ENCODE measurements at places on chromosomes 12 and 14.

- no peak for DNase-seq
Observed at GRCh38 chr14:80212023-80212397, 706 bp upstream of the DIO2 start.

- DNase-seq, result no peak
Observed at GRCh38 chr12:41473441-41473840, 285.3 kb downstream of the PDZRN4 start.

DNA sequence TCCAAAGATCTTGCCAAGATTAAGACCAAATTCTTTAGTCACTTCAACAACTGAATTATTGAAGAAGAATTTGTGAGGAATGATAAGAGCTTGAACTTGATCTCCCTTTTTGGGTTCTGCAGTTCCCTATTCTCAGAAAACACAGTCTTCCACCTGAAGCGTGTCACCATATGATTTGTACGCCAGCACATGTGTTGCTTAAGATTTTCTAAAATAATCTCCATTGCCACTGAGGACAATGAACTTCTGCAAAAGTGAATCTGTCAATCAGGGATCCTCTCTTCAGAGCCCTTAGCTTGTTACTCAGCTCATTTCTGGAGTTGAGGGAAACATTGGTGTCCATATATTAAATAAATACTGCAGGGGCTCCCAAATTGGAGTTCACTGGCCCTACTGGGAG is 4.2 kb upstream of the SPIC start:
- no peak for DNase-seq

DNA sequence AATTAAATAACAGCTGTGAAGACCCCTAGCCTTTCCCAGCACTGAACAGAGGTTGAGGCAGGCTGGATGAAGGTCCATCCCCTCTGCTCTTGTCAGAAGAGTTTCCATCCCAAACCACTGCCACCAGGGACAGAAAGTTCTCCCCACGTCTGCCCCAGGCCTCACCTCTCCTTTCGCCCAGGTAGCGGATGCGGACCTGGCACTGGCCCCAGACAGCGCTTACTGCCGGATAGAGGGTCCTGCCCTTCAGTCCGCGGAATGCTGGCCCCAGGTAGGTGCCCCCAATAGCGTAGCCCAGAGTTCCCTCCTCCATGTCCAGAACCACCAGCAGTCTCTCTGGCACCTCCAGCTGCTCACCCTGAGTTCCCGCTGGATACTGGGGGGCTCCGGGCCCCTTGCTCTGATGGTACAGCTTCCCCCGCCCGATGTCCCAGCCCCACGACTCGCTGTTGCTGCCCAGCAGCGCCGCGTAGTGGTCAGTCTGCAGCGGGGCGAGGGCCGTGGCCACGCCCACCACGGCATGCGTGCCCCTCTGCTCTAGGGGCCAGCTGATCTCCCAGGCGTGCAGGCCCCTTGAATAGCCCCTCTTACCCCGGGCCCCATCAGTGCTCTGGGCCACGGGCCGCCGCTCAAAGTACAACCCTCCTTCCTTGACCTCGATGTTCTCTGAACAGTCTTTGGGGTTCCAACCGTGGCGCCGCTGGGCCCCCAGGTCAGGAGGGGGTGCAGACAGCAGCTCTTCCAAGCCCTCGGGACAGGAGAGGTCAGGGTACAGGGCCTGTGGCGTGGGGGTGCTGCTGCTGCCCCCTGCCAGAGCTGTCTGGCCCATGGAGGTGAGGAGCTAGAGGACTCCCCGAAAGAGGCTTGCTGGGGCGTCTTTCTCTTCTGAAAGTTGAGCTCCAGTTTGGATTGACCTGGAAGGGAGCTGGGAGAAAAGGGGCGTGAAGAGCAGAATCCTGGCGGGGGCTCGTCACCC is 742 bp downstream of the SPSB2 start:
- peak; percentile 85 for DNase-seq

- no peak for DNase-seq
Observed at GRCh38 chr12:71303199-71303598, 136.4 kb upstream of the LGR5 start.
